ENCODE measurements at places on chromosomes 4 and X.
A peak's percentile ranks its signal among the peaks of the same experiment; 100 is the strongest.

DNA sequence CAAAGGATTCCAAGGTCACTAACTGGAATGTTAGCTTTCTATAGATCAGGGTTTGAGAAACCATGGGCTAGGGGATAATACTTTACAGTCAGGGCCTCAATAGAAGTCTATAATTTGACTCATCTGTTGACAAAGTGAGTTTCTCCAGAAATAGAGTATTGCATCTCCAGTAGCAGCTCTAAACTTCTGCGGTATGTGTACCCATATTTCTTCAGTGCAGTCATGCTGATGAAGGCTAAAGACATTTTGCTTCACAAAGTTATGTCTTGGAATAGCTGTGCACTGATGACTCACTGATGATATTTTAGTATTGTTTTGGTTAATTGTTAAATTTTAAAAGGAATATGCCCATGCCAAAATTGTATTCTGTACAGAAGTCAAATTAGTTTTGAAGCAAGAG lies 464.9 kb upstream of the AMOT start:
- peak; percentile 81 for DNase-seq

DNA sequence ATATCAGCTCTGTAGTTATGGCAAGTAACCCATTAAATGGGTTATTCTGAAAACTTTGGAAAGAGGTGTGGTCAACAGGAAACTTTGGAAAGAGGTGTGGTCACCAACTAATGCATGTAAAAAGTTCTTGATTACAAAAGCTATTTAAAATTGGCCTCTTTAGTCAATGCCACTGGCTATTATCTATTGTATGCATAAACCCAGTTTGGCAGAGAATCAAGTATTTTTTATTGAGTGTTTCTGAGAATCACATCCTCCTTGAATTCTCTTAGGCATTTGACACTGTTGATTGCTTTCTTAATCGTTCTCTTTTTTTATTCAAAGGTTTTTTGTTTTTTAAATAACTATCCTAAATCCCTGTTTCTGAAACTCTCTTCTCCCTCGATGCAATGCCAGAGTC lies 7.5 kb downstream of the P2RY4 start:
- DNase-seq = no peak

DNA sequence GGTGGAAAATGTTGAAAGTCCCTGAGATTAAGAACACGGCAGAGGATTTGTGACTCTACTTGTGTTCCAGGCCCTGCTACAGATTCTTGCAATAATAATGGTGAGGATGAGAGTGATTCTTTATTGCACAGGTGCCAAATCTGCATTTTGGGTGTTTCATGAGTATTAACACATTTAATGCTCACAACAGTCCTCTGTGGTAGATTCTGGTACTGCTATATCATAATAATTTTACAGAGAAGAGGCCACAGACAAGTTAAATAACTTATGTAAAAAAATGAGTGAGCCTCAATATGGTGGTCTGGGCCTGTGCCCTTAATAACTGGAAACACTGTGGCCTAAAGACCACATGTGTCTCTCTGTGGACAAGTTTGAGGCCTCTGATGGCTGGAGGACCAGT lies 124.3 kb downstream of the C4orf33 start:
- DNase-seq = no peak

- no peak for DNase-seq
Observed at GRCh38 chr4:663438-664428, 10.3 kb downstream of the ATP5ME start.

- DNase-seq = no peak
Observed at GRCh38 chr4:61004651-61005170, 195.4 kb upstream of the ADGRL3 start.

GRCh38 chrX:45823536-45823935 lies 622.9 kb upstream of the DIPK2B start:
- DNase-seq = no peak

DNA sequence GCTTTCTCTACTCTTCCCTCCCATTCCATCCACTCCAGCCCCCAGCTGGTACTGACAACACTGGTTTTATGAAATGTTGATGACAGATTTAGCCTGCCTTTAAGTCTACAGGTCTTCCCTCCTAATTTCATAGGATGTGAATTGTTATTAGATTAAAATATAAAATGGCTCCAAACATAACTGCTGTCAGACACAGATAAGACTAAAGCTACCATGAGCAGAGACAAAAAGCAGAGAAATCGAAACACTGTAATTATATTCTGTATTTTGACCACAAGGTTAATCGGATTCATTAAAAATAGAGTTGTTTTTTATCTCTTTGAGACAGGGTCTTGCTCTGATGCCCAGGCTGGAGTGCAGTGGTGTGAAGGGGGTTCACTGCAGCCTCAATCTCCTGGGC lies 28.3 kb downstream of the SEC24D start:
- DNase-seq = no peak

GRCh38 chrX:25733148-25733547 lies 405.0 kb upstream of the MAGEB18 start:
- DNase-seq = no peak

GRCh38 chr4:119834906-119835612 lies 206.5 kb upstream of the PDE5A start:
- no peak for DNase-seq

DNA sequence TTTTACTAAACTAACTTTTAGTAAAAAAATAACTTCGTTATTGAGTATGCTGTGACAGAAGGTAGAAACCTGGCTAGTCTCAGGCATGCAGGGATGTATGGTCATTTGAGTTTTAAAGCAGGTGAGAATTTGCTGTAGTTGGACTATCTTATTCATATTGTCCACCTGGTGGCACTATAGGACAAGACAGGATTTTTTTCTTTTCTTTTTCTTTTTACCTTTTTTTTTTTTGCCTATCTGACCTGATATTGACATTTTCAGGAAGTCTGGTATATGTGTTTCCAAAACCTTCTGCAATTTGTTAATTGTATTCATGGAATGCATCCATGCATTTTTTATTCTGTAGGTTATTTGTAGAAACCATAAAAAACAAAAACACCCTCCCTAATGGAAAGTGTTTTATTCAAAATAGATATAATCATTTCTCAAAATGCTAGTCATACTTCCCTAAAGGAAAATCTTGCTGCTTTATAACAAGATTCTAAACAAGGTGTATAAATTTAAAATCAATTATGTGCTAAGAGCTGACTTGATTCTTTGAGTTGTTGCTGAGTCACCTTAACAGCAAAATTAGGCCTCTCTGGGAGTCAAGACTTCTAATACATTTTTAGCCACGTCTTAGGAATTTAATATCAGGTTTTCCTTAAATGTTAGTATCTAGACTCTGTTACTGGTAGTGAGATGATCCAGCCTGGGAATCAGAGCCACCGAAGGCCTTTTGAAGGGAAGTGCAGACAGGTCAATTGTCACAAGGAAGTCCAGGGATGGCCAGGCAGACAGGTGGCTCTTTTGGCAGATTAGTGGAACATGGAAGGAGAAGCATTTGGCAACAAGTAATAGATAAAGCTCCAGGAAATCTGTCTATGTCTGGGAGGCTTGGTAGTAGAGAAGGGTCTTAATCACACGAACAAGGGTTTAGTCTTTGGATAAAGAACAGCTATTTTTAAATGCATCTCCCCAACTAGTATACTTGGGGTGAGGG lies 201.3 kb upstream of the GNPDA2 start:
- peak; percentile 14 for DNase-seq

DNA sequence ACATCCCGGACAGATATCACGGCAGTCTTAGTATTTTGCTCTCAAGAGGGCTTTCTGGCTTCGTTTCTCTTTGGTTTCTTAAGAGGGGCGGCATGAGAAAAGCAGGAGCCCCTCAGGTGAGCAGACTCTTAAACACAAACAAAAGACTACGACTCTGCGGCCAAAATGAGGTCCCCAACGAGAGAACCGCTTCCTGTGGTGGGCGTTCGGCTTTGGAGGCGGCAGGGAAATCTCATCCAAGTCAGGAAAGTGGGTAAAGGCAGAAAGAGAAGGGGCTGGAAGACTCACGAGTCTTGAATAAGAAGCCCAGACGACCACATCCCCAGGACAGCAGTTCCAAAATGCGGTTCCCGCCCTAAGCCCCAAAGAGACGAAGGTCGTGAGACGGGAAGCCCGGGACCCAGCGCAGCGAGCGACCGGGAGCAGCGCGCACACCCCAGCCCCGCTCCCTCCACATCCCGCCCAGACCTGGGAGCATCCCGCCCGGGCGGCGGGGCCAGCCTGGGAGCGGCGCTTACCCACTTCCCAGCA lies 409 bp downstream of the UGDH start:
- DNase-seq = no peak

DNA sequence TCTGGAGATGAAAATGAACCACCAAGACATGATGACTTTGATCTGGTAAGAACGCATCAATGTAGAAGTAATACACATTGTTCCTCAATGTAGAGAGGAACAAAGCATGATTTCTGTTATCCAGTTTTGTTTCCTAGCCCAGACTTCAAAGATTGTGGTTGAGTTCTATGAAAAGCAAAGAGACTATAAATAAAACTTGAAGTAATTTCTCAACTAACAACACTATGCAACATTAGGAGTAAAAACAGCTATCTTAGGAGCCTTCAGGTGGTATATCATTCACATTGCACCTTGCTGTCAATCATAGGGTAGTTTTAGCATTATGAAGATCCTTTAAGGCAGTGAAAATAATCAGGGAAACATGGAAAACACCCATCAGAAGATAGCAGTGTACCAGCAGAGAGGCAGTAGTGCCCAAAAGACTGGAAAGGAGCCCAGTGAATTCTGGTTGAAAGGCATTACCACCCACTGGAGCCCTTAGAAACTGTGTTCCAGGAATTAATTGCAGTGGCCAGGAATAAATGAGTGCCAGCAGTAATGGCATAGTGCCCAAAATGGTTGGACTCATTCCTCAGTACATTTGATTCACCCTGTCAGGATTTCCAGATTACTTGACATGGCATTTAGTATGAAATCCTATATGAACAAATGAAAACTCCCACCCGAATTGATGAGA lies 300.7 kb upstream of the CXXC4 start:
- peak; percentile 6 for DNase-seq

GRCh38 chr4:107885865-107886264 lies 45.5 kb upstream of the CYP2U1 start:
- DNase-seq = no peak

GRCh38 chr4:118817178-118817930 lies 18.6 kb downstream of the SEC24D start:
- DNase-seq = no peak

DNA sequence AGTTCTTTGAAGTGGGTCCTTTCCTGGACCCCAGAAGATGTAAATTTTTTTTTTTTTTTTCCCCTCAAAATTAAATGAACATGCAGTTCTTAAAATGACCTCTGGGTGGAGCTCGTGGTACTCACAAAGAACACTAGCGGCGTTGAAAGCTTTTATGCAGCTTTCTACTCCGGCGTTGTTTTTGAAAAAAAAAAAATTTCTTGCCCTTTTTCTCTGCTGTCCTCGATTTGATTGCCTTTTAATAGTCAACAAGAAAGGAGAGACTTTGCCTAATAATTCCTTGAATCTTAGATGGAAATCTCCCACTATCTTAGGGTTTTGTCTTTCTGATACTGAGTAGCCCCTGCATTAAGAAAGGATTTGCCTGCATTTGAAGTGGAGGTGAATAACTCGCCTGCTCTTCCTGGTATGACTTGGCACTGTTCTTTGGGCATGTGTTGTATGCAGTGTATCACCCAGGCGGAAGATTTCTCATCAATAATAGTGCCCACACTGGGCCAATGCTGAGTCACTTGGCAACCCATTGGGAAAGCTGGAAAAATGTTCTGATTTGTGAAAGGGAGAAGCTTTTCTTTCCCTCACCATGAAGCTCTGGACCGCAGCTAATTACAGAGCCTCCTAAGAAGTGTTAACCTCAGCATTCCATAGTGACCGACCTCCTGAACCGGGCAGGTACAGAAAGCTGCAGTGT lies 104.0 kb downstream of the PHEX start:
- DNase-seq = peak; percentile 81

DNA sequence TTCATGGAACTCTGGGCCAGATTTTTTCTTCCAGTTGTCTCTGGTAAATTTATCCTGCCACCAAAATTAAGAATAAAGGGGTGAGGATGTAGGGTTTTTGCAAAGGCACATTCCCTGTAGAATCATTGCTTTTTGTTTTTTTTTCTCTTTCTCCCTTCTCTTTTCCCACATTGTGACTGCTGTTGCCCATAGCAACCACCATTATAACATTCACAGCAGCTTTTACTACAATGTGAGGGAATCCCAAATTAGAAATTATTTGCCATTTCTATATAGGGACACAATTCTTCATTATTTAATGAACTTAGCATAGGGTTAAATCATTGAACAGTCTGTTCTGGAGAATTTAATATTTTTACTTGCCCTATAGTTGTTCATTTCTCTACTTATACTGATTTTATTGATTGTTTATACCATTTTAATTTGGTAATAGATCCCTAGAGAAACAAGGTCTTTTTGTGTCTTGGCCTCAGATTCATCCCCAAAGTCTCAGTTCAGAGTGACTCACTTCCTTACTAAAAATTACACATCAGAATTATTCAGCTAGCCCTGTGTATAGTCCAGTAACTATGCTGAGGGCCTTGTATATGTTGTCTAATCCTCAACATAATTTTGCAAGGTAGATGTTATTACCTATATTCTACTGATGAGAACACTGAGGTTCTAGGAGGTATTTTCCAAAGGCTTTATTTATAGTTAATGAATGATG lies 80.8 kb upstream of the ANK2 start:
- peak; percentile 17 for DNase-seq

- no peak for DNase-seq
Observed at GRCh38 chrX:45200741-45201234, at the start of gene DIPK2B. Gene DIPK2B, minus strand, starts transcription at chrX:45200876. Its CDS starts 50 bp downstream, at chrX:45200826.

- DNase-seq = peak; percentile 31
Observed at GRCh38 chr4:29711226-29711625, 1008.9 kb upstream of the PCDH7 start.

DNA sequence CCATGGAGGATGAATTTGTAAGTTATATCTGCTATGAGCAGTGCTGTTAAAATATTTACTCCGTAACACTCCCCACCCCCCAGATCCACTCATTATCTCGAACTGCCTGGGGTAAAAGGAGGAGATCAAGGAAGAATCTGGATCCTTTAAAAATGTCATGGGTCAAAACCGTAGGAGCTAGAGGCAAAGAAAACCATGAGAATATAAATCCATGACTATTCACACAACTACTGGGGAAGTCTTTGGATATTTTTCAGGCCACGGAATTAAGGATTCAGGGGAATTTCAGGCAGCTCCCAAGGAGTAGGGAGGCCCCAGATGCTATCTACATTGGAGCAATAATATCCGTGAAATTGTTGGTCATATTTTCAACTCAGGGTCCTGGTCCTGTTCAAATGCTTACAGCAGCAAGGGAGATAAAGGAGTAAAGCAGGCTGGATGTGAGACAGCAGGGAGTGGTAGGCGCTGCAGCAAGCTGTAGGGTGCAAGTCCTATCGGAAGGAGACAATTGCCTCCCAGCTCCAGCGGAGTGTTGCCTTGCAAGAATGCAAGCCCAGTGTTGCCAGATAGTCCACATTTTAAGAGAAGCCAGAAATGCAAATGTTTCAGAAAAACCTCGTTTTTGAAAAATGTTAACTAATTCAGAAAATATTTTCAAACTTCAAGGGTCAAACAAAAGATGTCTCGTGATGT lies 116.2 kb upstream of the KIT start:
- DNase-seq = no peak

GRCh38 chrX:154748712-154749339 lies 2.1 kb downstream of the GAB3 start:
- peak; percentile 72 for DNase-seq

- DNase-seq = no peak
Observed at GRCh38 chr4:150318527-150318926, 240.3 kb downstream of the DCLK2 start.

- no peak for DNase-seq
Observed at GRCh38 chrX:103092942-103093341, at the start of gene NXF3. Gene NXF3, minus strand, starts transcription at chrX:103093143. Its CDS starts 120 bp downstream, at chrX:103093023.

Data from M059J (cell line).